HFFc6 (cell line): ENCODE measurements at places on chromosomes 2 and 18. TPM values are rescaled to one million over a fixed set of nuclear protein-coding genes. Genes with fewer than 3 reads are reported as not detected.

- peak overlapping the region; percentile 29 for H3K4me3 ChIP-seq
- H3K36me3 ChIP-seq, result no peaks in the 10 kb centered on the region
- peaks cover 67% of the 10 kb centered on the region for H3K4me1 ChIP-seq
- DNase-seq, result peak; percentile 65
- no peaks in the 10 kb centered on the region; the same call in none of the 2 replicates for H3K27me3 ChIP-seq
Observed at GRCh38 chr2:36701391-36701795, 4.9 kb downstream of the VIT start.

DNA sequence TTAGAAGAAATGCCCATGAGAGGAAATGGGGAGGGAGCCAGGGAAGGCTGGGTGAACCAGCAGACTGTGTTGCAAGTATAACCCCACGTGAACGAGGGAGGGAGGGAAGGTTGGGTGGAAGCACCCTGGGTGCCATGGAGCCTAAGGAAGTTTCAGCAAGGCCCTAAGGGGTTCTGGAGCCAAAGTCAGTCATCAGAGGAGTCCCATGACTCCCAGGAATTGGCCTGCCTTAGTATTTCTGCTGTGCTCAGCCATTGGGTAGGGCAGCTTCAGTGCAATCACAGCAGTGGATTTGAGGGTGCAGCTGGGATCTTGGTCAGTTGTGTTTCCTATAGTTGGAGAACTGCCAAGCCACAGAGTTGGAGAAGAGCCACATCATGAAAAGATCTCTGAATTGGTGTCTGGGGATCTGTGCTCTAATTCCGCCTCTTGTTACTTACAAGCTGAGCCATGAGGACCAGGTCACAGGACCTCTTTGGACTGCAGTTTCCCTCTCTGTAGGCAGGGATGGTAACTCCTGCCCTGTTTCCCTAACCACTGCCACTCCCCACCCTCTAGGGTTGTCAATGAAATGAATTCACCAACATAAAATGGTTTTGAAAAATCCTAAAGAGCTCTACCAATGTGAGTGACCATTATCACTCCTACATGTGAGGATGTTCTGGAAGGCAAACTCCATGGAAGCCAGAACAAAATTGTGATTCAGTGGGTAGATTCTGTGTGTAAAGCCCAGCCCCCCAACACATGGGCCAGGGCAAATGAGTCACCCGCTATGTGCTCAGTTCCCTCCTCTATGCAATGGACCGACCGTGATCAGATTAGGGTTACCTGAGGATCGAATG is 108.9 kb downstream of the CLIP4 start:
- no peak overlapping the region for H3K27ac ChIP-seq
- peaks cover 25% of the 10 kb centered on the region for H3K4me1 ChIP-seq
- DNase-seq, result peak; percentile 48
- no peaks in the 10 kb centered on the region for H3K36me3 ChIP-seq
- H3K27me3 ChIP-seq, result peaks cover 41% of the 10 kb centered on the region

DNA sequence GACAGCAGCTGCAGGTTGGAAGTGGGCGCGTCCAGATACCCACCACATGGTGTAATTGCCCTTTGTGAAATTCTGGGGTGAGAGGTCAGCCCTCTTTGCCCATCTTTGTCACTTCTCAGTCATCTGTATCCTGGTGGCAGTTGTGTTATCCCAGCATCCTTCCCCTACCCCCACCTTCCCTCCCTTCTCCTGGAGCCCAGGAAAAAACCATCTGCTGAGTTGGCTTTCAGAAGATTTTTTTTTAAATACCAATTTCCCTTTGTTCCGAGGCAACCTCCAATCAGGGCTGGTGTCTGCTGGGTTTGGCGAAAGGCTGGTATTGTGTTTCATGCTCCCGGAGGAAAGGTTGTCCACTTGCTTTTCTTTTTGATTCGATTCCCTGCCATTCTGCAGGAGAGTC is 35.2 kb downstream of the SETBP1 start:
- H3K27me3 ChIP-seq, result peaks cover 4% of the 10 kb centered on the region
- H3K36me3 ChIP-seq, result 0 out of 2 replicates have a peak, but pooled peaks cover 3% of the 10 kb centered on the region
- no peak overlapping the region for H3K4me3 ChIP-seq

GRCh38 chr2:156573710-156574109 is 137.5 kb downstream of the GPD2 start:
- no peak for DNase-seq
- peaks cover 13% of the 10 kb centered on the region for H3K36me3 ChIP-seq
- no peaks in the 10 kb centered on the region for H3K4me1 ChIP-seq

DNA sequence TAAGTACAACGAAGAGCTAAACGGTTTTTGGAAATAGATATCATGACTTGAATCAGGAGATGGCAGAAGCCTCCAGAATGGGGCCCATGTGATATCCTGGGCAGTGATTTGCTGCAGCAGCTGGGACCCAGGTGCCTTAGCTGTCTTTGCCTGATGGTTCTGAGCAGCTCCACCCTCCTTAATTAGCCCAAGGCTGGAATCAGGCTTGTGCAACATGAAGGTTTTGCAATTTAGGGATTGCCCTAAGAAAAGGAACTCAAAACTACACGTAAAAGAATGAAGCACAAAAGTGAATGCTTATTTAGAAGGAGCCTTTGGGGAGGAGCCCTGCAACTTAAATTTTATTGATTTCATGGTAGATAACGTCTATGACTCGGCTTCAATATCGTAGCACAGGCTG is 17.3 kb upstream of the CNDP2 start:
- H3K27ac ChIP-seq, result no peak overlapping the region
- peaks cover 26% of the 10 kb centered on the region for H3K27me3 ChIP-seq
- no peaks in the 10 kb centered on the region for H3K4me1 ChIP-seq
- H3K36me3 ChIP-seq, result no peaks in the 10 kb centered on the region

- H3K4me3 ChIP-seq, result no peak overlapping the region
- H3K27me3 ChIP-seq, result peaks cover 3% of the 10 kb centered on the region; the same call in 1 of the 2 replicates
- H3K4me1 ChIP-seq, result peaks cover 26% of the 10 kb centered on the region
- H3K36me3 ChIP-seq, result no peaks in the 10 kb centered on the region; the same call in 1 of the 2 replicates
Observed at GRCh38 chr2:171348056-171348455, 85.7 kb downstream of the METTL8 start.

DNA sequence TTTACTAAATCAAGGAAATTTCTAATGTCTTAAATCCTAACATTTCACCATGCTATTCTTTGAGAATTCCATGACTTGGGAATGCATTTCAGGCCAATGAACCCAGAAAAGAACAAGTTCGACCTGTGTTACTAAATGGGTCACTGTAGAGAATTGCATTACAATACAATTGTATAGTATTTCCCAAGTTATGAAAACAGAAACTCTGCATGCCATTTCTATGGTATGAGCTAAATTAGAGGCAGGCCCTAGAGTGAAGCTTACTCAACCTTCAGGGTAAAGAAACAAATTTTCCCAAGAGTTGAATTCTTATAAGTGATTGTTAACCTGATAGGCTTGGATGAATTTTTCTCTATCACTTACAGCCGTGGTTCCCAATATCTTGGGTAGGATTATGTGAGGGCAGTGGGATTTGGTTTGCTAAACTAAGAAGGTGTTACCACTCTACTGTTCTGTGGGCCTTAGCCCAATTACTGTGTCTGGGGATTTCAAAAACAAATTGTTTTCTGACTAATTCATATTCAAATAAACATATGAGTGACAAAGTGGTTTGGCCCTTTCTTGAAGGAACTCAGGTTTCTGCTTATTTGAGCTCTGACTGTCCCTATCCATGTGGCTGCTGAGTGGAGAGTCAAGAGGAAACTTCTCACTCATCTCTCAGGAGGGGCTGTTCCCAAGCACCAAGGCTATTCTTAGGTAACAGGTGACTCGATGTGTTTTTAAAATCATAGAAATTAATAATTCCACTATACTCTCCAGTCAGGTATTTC is 11.2 kb upstream of the SERPINB7 start:
- no peak overlapping the region for H3K4me3 ChIP-seq
- H3K36me3 ChIP-seq, result peaks cover 46% of the 10 kb centered on the region
- no peaks in the 10 kb centered on the region; the same call in 1 of the 2 replicates for H3K27me3 ChIP-seq

DNA sequence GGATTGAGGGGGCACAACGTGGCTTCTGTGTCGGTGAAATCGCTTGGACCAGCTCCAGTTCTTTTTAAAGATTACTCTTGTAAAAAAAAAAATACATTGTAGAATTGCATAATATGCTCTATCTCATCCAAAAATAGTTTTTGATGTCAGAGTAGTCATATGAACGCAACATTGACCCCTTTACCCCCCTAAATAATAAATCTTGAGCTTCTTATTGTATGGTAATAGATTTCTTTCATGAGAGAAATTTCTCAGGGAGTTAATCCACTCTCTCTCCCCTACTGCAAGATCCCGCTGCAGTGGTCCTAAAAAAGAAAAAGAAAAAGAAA is 50.2 kb upstream of the PAIP2B start:
- H3K4me3 ChIP-seq, result no peak overlapping the region
- H3K4me1 ChIP-seq, result no peaks in the 10 kb centered on the region

IL36RN gene
- not detected in 3 replicates for total RNA-seq

ABCA12 gene
- total RNA-seq, result 0.05 to 0.06 TPM in 2 of 3 replicates, not detected in the other

PECR gene
- total RNA-seq, result 4.8 to 7.5 TPM (median 5.9 TPM) in 3 replicates

DPYSL5 gene
- not detected in 3 replicates for total RNA-seq

RAD51AP2 gene
- not detected in 2 replicates for total RNA-seq

CLASP1 gene
- 42.1 to 49.0 TPM (median 43.4 TPM) in 3 replicates for total RNA-seq

SKOR2 gene
- not detected in 3 replicates for total RNA-seq
